Stimulated activated CD8-positive, alpha-beta memory T cell treated with anti-CD3 and anti-CD28 coated beads, Interleukin-15, amount 100 ng/mL, for 24 hours (primary cell): ENCODE measurements at places on chromosomes 7 and 10.

- no peak for DNase-seq
Observed at GRCh38 chr7:70446448-70447143, 685.3 kb upstream of the GALNT17 start.

- no peak for DNase-seq
Observed at GRCh38 chr7:20393021-20393610, 62.4 kb downstream of the ITGB8 start.

DNA sequence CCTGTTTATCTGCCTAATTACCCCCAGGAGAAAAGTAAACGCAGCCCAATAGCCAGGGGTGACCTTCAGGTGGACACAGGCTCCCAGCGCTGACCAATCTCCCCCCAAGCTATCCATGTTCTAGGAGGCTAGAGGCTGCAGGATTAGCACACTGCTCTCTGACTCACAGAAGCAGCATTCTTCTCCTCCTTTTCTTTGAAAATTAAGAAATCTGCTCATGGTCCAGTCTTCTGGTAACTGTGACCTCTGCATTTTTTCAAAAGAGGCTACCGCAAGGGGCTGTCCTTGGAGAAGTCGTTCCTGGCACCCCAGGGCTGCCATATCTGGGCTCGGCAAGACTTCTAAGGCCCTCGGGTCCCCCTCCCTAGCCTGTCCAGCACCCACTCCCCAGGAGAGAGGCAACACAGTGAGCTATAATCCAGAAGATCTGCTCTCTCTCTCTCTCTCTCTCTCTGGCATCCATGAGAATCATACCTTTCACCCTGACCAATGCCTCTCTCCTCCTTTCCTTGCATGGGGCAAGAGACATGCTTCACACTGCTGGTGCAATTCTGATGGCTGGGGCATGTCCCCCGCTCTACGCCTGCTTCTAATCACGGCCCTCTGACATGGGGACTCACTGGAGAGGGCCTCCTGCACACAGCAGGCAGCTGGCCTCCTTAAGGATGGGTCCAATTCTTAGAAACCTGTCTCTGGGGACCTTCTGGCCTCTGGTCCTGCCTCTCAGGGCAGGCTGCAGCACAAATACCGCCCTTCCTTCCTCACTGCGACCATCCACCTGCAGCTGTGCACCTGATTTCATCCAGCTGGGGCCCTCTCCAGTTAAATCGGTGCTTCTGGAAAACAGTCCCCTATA is 27.3 kb downstream of the ANXA11 start:
- DNase-seq = no peak

DNA sequence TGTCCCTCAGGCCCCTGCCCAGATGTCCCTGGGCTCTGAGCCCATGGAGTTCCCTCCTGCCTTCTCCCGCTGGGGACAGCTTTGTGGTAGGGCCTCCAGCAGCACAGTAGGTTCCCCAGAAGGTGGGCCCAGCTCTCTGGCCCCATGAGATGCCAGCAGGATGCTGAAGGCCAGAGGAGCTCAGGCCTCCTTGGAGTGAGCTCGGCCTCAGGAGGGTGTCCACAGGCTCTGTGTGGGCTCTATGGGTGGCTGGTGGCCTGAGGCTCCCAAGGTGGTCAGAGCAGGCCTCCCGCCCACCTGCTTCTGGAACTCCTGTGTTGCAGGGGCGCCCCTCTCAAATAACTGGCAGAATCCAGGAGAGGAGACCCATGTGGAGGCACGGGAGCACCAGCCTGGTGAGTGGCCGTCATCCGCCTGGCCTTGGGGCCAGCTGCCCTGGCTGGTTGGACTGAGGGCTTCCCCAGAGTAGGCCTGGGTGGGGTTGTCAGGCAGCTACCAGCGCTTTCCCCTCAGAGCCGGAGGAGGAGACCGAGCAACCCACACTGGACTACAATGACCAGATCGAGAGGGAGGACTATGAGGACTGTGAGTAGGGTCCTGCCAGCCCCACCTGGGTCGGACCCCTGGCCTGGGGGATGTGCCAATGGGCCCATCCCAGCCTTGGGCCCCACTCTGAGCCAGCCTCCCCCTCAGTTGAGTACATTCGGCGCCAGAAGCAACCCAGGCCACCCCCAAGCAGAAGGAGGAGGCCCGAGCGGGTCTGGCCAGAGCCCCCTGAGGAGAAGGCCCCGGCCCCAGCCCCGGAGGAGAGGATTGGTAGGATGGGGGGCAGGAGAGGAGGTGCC is 3.2 kb downstream of the AEBP1 start:
- DNase-seq = no peak

DNA sequence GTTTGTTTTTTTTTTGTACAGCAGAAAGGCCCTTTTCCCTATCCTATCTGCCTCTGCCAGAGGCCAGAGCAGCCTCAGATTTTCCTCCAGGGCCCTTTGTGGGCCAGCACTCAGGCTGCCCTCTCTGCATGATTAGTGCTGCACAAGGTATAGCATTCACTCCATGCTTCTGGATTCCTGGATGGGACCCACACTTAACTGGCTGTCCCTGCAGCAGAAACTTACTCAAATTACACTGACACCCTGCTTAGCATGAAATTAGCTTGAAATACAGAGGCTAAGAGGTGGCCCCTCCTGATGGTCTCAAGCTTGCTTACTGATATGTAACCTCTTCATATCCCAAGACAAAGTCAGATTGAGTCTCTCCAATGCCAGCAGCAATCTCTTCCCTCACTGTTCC is 239.3 kb downstream of the SORCS1 start:
- no peak for DNase-seq

- no peak for DNase-seq
Observed at GRCh38 chr7:44084701-44085100, 2.4 kb upstream of the POLM start.

- DNase-seq = no peak
Observed at GRCh38 chr7:16086743-16087142, 334.6 kb downstream of the CRPPA start.

DNA sequence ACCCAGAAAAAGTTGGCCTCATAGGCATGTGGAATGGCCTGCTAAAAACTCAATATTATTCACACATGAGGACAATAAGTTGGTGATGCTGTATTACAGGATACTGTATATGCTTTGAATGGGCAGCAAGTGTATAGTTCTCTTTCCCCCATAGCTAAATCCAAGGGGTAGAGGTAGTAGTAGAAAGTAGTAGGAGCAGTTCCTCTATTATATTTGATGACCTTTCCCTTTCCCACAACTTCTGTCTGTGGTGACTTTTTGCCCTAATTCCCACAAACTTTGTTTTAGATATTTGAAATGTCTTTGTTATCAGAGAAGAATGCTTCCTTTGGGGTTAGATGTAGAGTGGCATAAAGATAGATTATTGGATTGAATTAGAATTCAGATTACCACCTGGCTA is 154.0 kb upstream of the STEAP4 start:
- DNase-seq = no peak

DNA sequence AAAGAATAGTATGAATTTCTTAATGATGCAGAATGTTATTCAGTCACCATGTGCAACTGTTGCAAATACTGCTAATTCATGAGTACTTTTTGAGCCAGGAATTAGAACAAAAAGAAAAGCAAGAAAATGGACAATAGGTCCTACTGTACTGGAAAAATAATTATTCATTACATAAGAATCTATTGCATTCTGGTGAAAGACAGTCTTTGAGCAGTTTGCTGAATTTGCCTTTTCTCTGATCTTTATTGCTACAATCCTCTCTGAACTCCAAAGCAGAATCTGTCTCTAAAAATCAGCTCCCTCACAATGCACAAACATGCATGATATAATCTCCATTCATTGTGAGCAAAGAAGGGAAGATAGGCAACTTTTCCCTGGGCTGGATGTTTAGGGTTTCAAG is 12.8 kb downstream of the IFIT2 start:
- no peak for DNase-seq

- no peak for DNase-seq
Observed at GRCh38 chr7:11369696-11370095, 396.0 kb downstream of the PHF14 start.
